ENCODE measurements at places on chromosomes 3 and 15. TPM values are rescaled to one million over a fixed set of nuclear protein-coding genes. Genes with fewer than 3 reads are reported as not detected.

The NME9 gene
- total RNA-seq: not detected

The RARRES1 gene
- total RNA-seq: 19.5 TPM

The ZBED2 gene
- total RNA-seq: under 0.01 TPM

The CLDN1 gene
- total RNA-seq: 1.1 TPM

The UROC1 gene
- not detected for total RNA-seq

The ST3GAL6 gene
- total RNA-seq: 2.2 TPM

The ERICH6 gene
- total RNA-seq: under 0.01 TPM

The KNSTRN gene
- 19.9 TPM for total RNA-seq

The ZNF660 gene
- 5.0 TPM for total RNA-seq

The GPR176 gene
- total RNA-seq: 173 TPM

The PLA2G4E gene
- total RNA-seq: not detected

The PAQR5 gene
- total RNA-seq: 1.1 TPM

The NDUFB5 gene
- total RNA-seq: 108 TPM

The SNRPA1 gene
- 9.8 TPM for total RNA-seq
